ENCODE measurements at places on chromosomes 3 and 15.

- no peak for DNase-seq
Observed at GRCh38 chr3:69951616-69952015, 47.9 kb upstream of the SAMMSON start.

GRCh38 chr3:136932523-136932922, 25.3 kb upstream of the IL20RB start:
- peak; percentile 35 for DNase-seq

- DNase-seq, result no peak
Observed at GRCh38 chr3:108973019-108973418, 19.3 kb upstream of the GUCA1C start.

DNA sequence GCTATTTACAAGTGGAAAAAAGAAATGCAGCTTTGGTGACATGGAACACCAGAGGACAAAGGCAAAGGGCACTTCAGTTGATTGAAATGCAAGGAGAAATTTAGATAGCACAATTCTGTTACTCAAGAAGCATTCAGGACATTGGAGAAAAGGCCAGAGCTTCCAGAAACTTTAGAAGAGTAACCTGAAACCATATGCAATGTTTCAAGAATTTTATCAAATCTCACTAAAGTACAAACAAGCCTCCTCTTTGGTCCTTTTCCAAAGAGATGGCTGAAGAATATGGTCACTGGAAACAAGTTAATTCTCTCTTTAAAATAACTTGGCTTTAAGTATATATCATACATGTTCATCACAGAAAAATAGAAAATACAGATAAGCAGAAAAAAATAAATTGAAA, 14.6 kb upstream of the LMOD3 start:
- peak; percentile 61 for DNase-seq

All from adipocyte (in vitro differentiated cells).